Chondrocyte (in vitro differentiated cells): ENCODE measurements at places on chromosomes 6 and 20.
A peak's percentile ranks its signal among the peaks of the same experiment; 100 is the strongest.

GRCh38 chr20:35766843-35767242 is 5.0 kb upstream of the PHF20 start:
- peak; percentile 10 for DNase-seq

GRCh38 chr6:148681666-148682065 is 65.2 kb upstream of the UST start:
- DNase-seq = no peak

- DNase-seq = no peak
Observed at GRCh38 chr6:37454420-37455140, 21.6 kb downstream of the CMTR1 start.

DNA sequence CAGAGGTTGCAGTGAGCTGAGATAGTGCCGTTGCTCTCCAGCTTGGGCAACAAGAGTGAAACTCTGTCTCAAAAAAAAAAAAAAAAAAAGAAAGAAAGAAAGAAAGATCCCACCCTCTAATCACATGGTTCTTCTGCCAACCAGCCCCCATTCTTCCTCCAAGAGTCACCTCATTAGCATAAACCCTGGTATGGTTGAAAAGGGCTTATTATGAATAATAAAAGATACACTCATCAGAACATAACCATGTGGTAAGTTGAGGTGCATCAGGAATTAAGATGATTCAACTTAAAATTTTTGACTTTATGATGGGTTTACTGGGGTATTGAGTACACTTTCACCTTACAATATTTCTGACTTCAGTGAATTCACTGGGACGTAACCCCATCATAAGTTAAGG is 793 bp upstream of the TRIM40 start:
- no peak for DNase-seq

DNA sequence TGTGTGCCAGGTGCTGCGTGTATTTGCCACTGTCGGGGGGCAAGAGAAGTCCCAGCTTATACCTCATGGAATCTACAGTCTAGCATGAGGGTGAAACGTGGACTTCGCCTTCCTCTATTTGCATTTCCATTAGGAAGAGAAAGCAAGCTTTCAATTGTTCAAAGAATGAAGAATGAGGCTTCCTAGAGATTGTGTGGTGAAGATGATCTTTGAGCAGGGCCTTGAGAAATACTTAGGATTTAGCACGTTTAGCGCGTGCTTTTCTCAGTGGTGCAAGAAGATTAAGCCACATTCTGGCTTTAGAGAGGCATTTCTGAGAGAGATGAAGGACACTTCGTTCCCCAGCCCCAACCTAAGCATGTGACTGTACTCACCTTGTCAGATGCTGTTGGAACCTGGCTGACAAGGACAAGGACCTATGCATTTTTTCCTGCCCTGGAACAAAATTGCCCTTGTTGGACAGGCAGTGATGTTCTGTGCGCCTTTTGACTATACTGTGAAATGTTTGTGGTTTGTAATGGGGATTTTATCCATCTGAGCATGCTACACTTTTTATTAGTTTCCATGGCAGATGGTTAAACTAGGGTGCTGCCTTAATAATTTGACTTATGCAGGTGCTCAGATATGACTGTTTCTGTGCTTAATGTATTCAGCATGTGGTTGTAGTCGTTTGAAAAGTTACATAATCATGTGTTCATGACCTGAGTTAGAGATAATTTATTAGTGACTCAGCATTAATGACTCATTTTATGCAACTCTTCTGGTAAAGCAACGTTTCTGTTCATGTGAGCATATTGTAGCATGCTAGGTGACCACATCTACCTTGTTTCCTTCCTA is 10.7 kb downstream of the TULP4 start:
- DNase-seq = no peak

DNA sequence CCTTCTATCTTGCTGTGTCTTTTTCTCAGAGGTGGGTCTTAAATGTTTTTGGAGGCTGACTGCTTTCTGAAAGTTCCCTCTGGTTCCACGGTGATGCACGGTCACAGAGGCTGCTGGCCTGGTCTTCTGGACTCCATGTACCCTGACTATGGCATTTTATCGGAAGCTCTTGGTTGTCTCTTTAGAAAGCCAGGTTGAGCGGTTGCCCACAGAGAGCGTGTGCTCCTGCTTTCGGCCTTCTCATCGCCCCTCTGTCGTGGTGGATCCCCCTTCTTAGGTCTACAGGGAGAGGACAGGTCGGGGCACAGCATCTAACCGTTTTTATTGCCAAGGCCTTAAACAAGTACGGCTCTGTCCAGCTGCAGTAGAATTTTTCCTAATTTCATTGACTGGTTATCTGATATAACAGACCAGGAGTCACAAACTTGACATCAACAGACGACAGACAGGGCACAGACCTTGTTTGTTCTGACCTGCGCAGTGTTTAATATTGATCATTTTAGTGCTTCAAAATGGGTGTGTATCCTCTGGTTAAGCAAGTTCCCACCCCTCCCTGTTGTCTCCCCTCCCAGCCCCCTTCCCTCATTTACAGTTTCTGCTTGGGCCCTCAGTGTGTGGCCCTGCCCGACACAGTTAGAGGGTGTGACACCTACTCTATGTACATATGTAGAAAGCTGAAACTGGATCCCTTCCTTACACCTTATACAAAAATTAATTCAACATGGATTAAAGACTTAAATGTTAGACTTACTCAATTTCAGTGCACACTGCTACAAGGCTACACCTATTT is 24.7 kb downstream of the SYTL3 start:
- no peak for DNase-seq

GRCh38 chr6:80143419-80143937 is 37.0 kb downstream of the BCKDHB start:
- DNase-seq = no peak

DNA sequence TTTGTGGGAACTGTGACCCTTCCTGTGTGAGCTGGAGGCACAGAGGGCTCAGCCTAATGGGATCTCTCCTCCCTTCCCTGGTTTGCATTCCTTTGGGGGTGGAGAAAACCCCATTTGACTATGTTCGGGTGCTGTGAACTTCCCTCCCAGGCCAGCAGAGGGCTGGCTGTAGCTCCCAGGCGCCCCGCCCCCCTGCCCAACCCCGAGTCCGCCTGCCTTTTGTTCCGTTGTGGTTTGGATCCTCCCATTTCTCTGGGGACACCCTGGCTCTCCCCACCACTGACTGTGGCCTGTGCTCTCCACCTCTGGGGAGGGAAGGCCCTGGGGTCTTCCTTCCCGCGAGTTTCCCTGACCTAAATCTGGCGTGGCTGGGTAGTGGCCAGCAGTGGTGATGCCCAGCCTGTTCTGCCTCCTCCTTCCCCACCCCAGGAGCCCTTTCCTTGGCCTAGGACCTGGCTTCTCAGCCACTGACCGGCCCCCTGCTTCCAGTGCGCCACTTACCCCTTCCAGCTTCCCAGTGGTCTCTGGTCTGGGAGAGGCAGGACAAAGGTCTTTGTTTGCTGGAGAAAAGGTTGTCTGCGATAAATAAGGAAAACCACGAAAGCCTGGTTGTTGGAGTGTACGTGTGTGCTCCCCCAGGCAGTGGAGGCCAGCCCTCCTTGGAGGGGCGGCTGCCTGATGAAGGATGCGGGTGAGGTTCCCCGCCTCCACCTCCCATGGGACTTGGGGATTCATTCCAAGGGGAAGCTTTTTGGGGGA is 4.9 kb downstream of the VEGFA start:
- peak; percentile 49 for DNase-seq

DNA sequence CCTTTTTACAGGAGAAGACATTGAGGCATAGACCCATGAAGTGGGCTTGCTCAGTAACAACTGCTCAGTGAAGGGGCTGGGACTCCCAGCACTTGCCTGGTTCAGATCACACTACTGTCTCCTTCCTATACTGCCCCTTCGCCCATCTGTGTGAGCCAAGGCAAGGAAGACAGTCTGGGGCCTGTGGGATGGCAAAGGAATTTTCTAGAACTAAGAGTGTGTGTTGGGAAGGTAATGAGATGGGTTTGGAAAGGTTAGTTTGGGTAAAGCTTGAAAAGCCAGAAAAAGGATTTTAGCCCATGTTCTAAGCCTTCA is 213.3 kb upstream of the AGPAT4 start:
- no peak for DNase-seq

GRCh38 chr6:132683543-132683942 is 24.6 kb upstream of the TAAR1 start:
- DNase-seq = no peak

- no peak for DNase-seq
Observed at GRCh38 chr20:9359561-9360308, 154.7 kb upstream of the LAMP5 start.
